ENCODE measurements at places on chromosomes 1 and 21.

- no peak for DNase-seq
These were observed 32.7 kb upstream of the CD2 start for GRCh38 chr1:116721451-116722007.

GRCh38 chr1:115466433-115466832, 128.4 kb upstream of the NGF start:
- no peak for DNase-seq

DNA sequence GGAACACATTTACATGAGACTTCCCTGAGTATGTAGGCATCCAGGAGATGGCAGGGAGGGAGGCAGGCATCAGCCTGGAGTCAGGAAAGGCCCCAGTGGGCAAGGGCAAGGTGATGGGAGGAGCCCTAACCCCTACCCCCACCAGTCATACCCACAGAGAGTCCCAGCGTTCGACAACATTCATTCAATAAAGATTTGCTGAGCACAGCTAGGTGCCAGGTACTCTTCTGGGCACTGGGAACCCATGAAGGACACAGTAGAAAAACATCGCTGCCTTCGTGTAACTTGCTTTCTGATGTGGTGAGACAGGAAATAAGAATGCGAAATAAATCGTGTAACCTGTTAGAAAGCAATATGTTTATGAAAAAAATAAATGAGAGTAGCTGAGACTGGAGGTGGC, 77.3 kb upstream of the GADD45A start:
- no peak for DNase-seq

- DNase-seq: no peak
These were observed 957.0 kb downstream of the NCAM2 start for GRCh38 chr21:21955204-21955603.

DNA sequence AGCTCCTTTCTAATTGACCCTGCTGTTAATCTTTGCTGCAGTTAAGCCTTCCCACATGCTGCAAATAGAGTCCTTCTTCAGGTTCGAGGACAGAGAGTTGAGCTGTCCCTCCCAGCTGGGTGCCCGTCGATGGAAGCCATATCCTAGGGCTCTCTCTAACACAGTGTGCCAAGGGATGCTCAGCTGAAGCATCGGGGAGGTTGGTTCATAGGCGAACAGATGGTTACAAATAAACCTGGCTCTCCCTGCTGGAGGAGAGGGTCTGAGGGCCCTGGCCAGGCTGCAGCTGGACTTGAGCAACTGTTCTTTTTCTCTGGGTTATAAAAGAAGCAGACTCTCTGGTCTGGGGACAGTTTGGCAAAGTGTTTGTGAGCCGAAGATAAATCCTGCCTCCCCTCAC, 120.3 kb upstream of the C8B start:
- no peak for DNase-seq

- DNase-seq: no peak
These were observed 19.9 kb downstream of the SAMSN1 start for GRCh38 chr21:14526199-14526598.

DNA sequence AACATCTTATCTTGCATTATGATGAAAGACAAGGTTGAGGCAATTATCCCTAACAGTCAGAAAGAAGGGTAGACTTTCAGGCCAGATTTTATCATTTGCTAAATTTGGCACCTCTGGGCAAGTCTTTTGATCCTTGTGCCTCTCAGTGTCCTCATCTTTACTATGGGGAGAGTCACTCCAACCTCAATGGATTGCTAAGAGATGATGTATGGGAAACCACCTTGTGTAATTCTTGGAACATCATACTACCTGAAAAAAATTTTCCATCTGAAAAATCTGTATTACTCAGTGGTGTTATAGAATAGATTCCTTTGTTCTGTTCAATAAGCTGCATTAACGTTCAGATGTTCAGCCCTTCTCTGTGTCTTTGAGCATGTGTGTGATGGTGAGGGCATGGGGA, 230.7 kb downstream of the TGFB2 start:
- no peak for DNase-seq

All from SW 1271 (cell line).